Stimulated activated CD4-positive, alpha-beta T cell treated with anti-CD3 and anti-CD28 coated beads, Interleukin-1b, Interleukin-23, amount 100 ng/mL, for 1 hour (primary cell): ENCODE measurements at places on chromosomes 2 and 18.

GRCh38 chr2:65053199-65053598 is 3.0 kb upstream of the CEP68 start:
- DNase-seq = no peak

DNA sequence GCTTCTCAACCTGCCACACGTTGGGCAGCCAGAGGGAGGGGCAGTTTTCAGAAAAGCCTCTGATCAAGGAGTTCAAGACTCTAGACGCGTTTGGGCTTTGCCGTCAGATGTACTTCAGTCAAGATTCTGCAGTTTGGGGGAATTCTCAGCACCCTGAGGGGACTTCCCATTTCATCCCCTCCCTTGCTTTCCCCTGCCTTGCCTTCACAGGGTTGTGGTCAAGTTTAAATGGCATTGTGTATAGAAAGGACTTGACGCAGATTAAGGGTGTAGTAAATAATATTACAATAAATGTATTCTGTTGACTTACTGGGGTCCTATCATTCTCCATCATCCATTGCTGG is 198.3 kb upstream of the NABP1 start:
- no peak for DNase-seq

DNA sequence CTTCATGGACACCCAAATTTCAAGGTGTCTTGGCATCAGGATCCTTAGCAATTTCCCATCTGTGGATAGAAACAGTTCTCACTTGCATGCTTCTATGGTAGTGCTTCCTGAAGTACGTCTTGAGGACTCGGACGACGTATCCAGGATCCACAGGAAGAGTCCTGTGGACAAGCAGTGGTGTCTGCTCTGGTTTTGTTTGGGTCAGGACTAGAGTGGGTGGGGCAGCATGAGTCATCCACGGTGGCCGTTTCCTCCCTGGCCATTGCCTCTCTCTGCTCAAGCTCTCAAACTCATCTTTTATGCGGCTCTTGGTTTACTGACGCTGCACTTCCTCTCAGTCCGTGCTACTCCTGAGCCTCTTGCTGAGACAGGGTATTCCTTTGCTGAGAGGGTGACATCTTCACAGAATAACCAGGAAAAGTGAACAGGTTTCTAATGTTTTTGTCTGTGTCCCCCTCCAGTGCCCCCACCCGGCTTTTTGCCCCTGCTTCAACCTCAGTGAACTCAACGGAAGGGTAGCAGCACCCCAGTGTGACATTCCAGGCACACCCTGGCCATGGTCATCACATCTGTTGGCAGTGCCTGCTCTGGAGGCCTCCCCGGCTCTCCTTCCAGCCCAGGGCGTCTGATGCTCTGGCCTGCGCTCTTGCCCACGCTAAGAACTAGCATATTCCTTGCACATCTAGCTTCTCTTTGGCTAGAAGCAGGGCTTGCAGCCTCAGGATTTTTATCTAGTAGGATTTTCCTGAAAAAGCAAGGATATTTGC is 62.2 kb downstream of the ARMC9 start:
- no peak for DNase-seq

- DNase-seq = no peak
Observed at GRCh38 chr2:126307740-126308139, 348.2 kb upstream of the GYPC start.

- no peak for DNase-seq
Observed at GRCh38 chr2:236968101-236968879, 117.4 kb upstream of the COPS8 start.

DNA sequence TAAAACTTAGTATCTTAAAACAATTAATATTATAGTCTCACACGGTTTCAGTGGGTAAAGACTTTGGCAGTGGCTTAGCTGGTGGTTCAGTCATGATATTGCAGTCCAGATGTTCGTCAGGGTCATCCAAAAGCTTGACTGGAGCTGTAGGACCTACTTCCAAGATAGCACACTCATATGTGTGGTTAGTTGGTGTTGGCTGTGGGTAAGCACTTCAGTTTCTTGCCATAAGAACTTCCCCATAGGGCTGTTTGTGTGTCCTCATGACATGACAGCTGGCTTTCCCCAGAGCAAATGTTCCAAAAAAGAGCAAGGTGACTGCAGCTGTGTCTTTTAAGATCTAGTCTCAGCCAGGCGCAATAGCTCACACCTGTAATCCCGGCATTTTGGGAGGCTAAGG is 48.5 kb upstream of the EPC2 start:
- no peak for DNase-seq

DNA sequence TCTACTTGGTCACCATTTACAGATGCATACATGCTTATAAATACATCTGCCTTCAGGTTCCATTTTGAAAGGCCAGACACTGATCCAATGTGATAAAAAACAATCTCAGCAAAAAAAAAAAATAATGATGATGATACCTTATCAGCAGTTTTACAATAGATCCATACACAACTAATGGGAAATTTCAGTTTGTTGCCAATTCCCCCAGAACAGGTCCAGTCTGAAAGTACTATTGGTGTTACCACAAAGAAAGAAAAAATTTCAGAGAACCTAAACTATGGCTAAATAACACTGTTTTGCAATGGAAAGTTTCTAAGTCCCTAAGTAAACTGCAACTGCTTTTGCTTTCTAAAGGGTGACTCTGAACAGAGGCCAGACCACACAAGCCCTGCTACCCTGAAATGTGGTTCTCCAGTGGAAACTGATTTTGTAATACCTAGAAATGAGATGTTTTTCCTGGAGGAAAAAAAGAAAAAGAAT is 54.1 kb downstream of the LPIN2 start:
- DNase-seq = no peak
